ENCODE measurements at places on chromosomes 2 and 18.

GRCh38 chr2:183195998-183196409 lies 71.8 kb downstream of the NUP35 start:
- ATAC-seq: no peak

- no peak for ATAC-seq
Measured at GRCh38 chr2:36445185-36445866, 89.7 kb downstream of the CRIM1 start.

DNA sequence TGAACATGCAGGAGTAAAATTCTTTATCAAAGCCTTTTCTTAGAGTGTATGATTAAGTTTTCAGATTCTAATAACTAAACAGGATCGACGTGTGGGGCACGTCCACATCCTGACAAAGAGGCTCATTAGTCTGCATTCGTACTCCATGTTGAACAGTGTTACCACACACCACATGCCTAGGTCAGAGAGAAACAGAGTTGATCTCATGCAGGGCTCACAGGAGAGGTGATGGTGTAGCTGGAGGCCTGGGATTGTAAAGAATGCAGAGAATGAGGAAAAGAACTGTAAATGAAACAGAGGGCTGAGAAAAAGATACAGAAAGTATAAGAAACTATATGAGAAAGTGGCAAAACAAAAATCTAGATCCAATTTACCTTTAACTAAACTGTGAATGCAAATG lies 632.5 kb downstream of the BCL11A start:
- no peak for ATAC-seq

DNA sequence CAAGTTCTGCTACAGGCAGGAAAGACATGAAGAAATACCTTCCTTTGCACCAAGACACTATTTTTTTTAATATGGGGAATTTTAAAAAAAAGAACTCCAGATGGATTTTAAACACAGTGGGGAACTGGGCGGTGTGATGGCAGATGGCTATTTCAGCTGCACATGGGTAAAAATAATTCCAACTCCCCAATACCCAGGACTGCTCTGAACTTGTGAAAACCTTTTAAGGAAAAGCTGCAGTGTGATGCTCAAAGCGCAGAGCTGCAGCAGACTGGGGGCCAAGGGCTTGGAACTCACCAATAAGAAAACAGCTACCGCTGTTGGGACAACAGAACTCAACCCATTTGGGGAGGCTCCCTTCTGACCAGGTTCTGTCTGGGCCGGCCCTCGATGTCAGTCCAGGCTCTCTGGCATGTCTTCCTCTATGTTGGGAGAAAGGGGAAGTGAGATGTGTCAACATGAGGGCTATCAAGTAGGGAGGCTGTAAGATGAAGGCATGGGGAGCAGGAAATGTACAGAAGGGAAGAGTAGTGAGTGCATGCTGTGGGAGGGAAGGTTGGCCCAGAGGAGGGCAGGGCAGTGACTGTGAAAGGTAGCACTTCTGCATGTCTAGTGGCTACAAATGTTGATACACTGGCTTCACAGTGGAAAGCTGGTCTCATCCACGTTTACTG lies 64.0 kb upstream of the SLC14A2 start:
- ATAC-seq: no peak

DNA sequence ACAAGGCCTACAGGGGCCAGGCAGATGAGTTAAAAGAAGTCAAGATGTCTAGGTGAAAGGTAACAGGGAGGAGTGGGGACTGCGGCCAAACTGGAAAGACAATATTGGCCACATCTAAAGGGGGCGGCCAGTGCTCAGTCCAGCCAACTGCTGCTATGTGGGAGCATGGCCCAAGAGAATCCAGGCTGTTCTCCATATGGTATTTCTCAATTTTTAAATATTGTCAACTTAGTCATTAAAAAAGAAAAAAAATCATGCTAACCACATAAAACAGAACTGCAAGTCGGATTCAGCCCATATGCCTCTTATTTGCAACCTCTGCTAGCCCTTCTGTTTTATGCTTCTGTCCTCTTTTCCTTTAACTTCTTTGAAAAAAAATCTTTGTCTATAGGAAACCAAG lies 14.8 kb downstream of the TRABD2A start:
- ATAC-seq: no peak

DNA sequence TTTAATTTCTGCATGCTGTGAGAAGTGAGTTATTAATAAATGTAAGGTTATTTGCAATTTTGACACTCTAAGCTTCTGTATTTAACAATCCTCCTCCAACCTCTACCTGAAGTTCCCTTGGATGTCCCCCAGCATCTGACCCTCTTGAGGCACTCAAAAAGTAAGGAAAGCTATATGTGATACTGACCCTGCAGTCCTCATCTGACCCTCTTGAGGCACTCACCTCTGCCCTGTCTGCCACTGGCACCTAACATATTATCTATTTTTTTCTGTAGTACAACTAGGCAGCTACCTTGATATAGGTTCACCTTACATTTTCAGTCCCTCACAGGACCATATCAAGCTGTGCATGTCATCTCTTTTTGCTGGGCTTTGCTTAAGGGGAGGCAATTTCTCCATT lies 583.4 kb upstream of the PKDCC start:
- no peak for ATAC-seq

Data from activated CD4-positive, CD25-positive, alpha-beta regulatory T cell treated with anti-CD3 and anti-CD28 coated beads, Interleukin-2, amount 50 U/mL, for 24 hours (primary cell).